CD4-positive, alpha-beta T cell treated with Interleukin-12 subunit alpha and Interleukin-12 subunit beta, for 1 hour (primary cell): ENCODE measurements at places on chromosomes 3 and 15.

DNA sequence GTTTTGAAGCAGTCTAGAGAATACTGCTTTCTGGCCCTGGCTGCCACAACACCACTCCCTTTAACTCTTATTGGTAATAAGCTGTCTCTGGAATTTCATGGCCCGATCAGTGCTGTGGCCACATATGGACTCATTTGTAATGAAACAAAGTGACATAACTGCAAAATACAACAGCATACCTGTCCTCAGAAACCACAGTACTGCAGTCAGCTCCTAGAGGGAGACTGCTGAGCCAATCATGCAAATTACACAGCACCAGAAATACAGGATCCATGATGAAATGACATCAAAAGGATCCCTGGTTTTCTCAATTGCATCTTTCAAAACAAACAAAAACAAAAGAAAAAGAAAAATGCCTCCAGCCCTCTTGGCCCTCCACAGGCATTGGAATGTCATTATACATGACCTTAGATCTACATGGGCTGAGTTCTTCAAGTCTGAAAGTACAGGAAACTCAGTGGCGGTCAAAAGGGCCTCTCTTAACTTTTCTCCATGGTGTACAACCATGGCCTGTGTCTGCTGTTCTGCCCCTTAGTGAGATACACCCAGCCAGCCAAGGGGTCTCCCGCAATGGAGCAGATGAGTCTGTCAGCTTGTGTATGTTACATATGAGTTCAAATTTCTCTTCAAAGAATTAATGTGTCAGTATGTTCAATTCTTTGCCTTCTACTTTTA lies 24.9 kb upstream of the KBTBD12 start:
- no peak for DNase-seq

DNA sequence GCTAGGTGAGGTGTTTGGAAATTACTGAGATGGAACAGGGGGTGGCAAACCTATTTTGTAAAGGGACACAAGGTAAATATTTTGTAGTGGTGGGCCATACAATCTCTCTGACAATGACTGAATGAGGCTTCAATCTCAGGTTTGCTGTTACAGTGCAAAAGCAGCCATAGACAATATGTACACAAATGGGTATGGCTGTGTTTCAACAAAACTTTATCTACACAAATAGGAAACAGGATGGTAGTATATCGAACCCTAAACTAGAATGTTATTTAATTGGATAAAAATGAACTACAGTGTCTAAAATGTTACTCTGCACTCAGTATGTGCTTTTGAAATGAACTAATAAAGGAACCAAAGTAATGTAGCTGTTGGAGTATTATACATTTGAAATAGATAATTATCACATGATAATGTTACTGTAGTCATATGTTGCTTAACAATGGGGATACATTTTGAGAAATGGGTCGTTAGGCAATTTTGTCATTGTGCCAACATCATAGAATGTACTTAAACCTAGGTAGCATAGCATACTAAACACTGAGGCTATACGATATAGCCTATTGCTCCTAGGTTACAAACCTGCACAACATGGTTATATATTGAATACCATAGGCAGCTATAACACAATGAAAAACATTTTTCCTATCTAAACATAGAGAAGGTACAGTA lies 495.2 kb upstream of the TBL1XR1 start:
- DNase-seq, result no peak

DNA sequence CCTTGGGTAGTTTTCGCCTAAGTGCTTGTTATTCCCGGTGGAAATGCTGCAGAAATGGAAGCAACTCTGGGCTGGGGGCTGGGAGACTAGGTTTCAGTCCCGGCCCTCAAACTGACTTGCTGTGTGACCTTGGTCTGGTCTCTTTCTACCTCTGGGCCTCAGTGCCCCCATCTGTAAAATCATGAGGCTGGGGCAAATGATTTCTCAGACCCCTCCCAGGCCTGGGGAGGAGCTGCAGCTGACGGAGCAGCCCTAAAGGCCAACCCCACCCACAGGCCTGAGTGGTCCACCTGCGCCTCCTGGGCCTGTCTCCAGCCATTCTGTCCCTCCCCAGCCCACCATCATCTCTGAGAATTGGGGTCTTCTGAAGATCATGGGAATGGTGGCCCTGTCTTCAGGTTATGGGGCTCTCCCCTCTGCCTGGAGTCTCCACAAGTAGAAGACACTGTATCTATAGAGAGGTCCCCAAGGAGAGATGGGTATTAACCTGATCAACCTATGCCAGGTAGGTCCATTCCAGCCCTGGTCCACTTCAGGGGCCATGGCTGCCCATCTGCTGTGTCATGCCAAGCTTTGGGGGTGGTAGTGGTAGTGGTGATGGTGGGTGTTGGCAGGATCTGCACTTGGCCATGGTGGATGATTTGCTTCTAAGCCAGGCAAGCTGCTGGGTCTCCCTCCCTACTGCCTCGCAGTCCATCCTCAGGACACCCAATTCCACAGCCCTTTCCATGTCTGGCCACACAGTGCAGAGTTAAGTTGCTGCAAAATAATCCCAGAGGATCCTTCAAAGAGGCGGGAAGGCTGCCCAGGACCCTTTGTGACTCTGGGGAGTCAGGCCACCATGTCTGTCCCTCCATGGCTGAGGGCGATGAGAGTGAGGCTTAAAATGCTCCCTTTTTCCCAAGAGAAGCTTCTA lies 46.0 kb downstream of the ITGA11 start:
- DNase-seq, result no peak

- no peak for DNase-seq
These were observed 62.9 kb upstream of the THSD4 start for GRCh38 chr15:71052356-71052755.

- no peak for DNase-seq
These were observed 2.9 kb downstream of the ABHD5 start for GRCh38 chr3:43693594-43693993.

GRCh38 chr3:54304877-54305276 lies 182.5 kb downstream of the CACNA2D3 start:
- DNase-seq, result no peak

DNA sequence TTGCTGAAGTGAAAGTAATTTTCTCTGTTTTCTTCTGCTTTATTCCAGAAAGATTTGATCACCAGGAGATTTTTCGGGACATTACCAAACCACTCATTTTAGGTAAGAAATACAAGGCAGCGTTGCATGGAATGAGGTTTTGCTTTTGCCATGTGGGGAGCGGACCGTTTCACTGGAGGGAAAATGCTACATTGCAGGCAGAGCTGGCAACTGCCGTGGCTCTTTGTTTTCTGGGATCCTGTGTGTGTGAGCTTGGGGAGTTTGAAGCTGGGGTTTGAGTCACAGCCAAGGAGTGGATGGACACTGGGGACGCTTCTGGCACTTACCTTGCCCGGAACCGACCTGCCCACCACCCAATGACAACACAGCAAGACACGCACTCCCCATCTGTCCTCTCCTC lies 109.9 kb downstream of the APBA2 start:
- no peak for DNase-seq

DNA sequence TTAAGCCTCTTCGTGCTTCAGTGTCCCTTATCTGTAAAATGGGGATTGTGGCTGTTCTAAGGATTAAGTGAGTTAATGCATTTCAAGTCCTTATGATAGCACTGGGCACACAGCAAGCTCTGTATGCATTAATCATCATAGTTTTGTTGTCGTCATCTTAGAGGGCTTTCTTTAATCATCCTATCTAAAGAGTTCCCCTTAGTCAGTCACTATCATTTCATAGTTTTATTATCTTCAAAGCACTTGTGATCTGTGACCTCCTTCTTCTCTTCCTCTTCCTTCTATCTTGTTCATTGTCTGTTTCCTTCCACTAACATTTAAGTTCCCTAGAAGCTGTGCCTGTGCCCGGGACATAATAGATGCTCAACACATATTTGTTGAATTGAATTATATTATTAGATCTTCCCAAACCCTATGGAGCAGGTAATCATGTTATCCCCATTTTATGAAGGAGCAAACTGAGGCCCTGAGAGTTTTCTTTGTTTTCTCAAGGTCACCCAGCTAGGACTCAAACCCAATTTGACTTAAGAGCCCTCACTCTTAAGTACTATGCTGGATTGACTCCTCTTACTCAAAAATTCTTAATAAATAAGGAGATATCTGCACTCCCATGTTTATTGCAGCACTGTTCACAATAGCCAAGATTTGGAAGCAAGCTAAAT lies 24.1 kb downstream of the DUOX2 start:
- no peak for DNase-seq

DNA sequence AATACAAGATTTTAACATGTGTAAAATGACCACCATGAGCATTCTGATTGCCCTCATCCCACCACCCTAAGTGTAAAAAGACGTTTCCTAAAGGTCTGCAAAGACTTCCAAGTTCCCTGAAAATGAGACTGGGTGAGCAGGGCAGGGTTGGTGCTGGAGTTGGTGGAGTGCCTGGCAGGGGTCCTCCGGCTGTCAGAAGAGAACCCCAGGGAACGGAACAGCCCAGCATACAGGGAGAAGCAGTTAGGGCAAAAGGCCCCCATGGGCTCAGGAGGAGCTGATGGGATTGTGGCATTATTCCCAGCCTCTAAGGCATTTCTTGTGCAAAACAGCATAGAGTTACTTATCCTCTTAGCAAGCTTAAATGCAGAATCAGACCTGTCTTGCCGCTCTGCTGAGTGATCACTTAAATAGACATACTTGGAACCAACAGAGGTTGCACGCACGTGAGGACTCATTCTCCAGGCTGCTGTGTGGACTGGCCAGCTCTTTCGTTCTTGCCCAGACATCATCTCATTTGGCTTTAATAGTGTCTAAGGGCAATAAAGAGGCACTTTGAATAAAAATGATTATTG lies 36.0 kb downstream of the XYLB start:
- DNase-seq, result no peak

GRCh38 chr3:172885704-172886103 lies 135.2 kb downstream of the ECT2 start:
- no peak for DNase-seq

DNA sequence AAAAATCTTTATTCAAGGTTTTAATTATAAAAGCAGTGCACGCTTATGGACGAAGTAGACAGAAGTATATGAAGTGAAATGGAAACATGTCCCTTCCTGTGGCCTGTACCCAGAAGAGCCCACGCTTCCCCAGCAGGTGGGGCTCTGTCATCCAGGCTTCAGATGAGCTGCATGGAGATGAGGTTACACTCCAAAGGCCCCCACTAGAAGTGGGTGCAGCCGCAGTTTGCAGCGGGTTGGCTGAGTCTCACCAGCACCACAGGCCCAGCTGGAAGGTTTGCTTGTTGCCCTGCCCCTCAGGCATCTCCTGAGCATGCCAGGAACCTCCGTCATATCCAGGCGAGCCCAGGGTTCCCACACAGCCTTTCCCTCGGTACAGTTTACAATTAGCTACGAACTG lies 33.1 kb downstream of the PRR20G start:
- no peak for DNase-seq

- DNase-seq, result no peak
These were observed 25.5 kb upstream of the ZNF710 start for GRCh38 chr15:89975482-89976245.
